ENCODE measurements at places on chromosomes 12 and 14.

- no peak for DNase-seq
Observed at GRCh38 chr12:72865921-72866320, 593.8 kb downstream of the TRHDE start.

GRCh38 chr12:29530436-29530835, 33.0 kb upstream of the OVCH1 start:
- no peak for DNase-seq

- DNase-seq, result no peak
Observed at GRCh38 chr14:45868863-45869262, 615.9 kb upstream of the MIS18BP1 start.

- DNase-seq, result no peak
Observed at GRCh38 chr14:52048641-52049204, 20.1 kb downstream of the NID2 start.

DNA sequence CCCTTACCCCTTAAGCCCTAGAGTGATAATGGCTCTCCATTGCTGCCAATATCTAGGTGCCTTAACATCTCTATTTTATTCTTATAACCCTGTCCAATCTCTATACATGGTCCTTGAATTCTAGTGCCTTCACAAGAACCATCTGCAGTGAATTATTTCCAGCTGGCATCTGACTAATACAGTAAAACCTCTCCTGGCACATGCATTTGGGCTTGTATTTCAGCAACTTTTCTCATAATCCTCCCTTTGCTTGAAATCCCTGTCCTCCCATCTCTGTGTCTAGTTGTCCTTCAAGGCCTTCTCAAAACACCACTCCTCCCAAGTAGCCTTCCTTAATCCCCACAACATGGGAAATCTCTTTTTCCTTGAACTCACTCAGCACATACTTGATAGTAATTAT, 14.2 kb upstream of the HMGA2 start:
- no peak for DNase-seq
